Aorta (tissue), 5 donors: ENCODE measurements at places on chromosomes 4 and X.

GRCh38 chr4:26871611-26872010, 11.0 kb downstream of the STIM2 start:
- no peak for DNase-seq

DNA sequence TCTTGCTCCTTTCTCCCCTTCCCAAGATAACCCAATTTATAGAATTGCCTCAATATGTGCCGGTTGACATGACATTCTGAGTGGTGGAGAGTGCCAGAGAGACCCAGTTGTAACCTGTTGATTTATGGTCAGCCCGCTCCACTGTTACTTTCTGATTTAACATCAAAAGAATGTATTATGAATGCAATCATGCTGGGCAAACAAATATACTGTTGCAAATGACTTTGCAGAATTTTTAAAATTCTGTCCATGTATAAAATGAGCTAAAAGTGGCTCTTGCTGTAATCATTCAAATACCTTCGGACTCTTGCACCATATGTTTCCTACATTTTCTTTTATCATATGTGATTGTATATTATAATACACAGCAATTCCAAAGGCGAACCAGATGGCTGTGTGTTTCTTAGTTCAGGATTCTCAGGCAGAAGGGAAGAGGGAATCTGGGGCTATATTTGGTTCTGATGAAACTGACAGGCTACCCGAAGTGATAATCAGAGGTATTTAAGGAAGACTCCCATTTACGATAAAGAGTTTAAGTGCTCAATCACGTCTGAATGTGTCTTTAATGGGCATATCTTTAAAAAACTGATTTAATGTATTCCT, 131.7 kb downstream of the CLCN4 start:
- no peak for DNase-seq

GRCh38 chrX:16212024-16212423, 44.7 kb downstream of the MAGEB17 start:
- DNase-seq, result no peak

- DNase-seq, result no peak
Observed at GRCh38 chrX:500481-501010, 113.8 kb upstream of the PPP2R3B start.

DNA sequence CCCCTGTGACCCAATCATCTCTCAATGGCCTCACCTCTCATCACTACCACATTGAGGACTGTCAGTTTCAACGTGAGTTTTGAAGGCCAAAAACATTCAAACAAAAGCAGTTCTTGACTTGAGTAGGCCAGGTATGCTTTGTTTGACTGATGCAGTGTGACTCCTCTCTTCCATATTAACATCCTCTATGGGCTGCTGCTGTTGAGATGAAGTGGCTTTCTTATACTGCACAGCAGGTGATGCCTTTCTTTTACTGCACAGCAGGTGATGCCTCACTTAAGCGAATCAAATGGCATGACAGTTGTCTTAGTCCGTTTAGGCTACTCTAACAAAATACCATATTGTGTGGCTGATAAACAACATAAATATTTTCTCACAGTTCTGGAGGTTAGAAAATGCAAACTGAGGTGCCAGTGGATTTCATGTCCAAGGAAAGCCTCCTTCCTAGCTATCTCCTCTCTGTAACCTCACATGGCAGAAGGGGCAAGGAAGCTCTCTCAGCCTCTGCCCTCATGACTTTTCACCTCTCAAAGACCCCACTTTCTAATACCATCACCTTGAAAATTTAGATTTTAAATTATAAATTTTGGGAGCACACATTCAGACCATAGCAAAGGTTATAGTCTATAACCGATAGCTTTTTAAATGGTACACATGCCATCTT, 2267.9 kb upstream of the AGA start:
- DNase-seq, result no peak

DNA sequence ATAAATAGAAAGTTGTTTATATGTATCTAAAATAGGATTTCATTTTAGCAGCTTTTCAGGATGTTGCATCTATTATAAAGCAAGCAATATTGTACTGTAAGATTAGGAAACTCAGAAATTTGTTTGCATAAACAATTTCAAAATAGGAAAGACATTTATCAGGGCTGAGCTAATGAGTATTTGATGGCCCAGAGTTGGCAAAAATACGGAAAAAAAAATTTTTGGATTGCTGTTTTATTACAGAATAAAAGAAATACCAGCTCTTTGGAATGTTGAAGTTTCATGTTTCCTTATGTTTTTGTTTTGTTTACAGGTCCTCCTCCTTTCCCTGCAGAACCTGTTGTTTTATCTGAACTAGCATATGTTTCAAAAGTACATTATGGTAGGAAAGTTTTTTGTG, 14.5 kb downstream of the ADAD1 start:
- no peak for DNase-seq

DNA sequence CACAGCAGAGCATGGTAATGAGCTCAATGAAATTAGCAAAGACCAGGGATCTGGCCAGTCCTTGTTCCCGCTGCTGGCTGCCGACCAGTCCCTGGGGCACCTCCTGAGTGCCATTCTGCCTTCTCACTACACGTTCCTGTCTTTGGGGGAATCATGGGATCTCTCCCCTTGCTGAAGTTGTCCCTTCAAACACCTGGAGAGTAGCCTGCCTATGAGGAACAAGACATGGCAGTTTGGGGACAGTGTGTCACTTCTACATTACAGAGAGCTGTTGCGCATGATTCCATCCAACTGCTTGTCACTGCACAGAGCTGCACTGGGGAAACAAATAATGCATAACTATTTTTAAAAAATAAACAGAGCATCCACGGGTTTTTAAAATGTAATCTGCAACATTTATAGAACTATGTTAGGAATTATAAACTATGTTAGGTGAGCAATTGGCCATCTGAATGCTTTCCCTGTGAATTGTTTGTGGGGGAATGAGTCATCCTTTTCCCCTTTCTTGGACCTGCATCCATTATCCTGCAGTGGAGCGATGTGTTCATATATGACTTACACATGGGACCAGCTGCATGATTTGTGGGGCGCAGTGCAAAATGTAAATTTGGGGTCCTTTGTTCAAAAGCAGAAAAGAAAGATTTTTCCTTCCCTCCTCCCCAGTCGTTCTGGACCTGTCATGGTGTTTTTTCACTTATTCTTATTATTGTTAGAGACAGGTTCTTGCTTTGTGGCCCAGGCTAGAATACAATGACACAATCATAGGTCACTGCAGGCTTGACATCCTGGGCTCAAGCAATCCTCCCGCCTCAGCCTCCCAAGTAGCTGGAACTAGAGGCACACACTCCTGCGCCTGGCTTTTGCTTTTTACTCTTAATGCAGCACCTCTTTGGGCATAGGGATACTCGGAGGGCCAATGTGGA, 115.0 kb upstream of the TBL1X start:
- no peak for DNase-seq

DNA sequence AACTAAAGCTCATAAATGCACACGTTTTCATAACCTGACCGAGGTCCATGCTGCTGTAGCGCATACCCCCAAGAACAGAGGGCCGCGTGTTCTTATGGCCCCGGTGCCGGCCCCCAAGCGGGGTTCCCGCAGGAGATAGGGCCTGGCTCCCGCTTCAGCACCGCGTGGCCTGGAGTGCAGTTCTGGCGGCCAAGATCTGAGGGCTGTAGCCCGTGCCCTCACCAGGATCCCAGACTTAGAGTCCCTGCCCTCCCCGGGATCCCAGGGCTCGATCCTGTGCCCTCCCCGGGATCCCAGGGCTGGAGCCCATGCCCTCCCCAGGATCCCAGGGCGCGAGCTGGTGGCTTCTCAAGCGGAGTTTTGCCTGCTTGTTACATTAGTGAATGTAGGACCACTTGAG, 1.0 kb upstream of the GRPEL1 start:
- DNase-seq, result peak; percentile 43

DNA sequence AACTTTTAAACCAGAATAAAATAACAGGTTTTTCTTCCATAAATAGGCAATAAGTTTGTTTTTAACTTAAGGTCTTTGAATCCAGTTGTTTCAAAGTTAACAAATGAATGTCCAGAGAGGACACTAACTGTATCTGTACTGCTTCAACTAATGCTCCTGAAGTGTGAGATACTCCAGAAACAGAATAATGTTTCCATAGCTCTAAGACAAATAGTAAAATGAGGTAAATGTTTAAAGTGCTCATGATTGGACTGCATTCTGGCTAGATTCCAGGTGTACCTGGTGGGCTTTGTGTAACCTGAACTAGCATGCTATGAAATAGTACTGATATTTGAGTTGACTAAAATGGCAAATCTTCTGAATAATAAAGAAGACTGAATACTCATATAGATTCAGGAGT, 51.7 kb downstream of the METTL14 start:
- no peak for DNase-seq

DNA sequence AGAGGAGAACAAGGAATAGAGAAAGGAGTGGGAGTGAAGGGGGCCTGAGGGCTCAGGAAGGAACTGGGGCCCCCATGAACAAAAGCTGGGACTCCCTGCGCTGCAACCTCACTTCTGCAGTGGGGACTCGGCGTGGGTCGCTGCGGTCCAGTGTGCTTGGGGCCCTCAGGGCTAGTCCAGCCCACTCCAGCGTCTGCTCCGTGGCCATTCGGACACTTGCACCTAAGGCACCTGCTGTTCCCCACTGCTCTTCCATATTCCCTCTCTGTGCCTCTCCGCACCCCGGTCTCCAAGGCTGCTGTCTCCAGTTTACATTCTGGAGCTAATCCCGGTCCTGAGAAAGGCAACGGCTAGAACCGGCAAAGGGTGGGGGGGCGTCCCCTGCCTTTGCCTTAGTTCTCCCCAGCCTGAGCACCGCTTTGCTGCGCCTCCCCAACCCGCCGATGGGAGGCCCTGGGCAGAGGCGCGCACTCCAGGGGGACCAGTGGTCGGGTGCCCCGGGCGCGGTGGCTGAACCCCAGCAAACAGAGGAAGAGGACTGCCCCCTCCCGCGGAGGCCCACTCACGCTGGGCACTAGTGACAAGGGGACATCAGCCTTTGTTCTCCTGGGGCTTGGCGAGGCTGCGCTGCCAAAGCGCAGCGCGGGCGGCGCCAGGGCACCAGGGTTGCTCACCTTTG, 327.7 kb upstream of the F9 start:
- DNase-seq, result no peak

- peak; percentile 78 for DNase-seq
Observed at GRCh38 chrX:120308959-120309872, 2.0 kb downstream of the TMEM255A start.

DNA sequence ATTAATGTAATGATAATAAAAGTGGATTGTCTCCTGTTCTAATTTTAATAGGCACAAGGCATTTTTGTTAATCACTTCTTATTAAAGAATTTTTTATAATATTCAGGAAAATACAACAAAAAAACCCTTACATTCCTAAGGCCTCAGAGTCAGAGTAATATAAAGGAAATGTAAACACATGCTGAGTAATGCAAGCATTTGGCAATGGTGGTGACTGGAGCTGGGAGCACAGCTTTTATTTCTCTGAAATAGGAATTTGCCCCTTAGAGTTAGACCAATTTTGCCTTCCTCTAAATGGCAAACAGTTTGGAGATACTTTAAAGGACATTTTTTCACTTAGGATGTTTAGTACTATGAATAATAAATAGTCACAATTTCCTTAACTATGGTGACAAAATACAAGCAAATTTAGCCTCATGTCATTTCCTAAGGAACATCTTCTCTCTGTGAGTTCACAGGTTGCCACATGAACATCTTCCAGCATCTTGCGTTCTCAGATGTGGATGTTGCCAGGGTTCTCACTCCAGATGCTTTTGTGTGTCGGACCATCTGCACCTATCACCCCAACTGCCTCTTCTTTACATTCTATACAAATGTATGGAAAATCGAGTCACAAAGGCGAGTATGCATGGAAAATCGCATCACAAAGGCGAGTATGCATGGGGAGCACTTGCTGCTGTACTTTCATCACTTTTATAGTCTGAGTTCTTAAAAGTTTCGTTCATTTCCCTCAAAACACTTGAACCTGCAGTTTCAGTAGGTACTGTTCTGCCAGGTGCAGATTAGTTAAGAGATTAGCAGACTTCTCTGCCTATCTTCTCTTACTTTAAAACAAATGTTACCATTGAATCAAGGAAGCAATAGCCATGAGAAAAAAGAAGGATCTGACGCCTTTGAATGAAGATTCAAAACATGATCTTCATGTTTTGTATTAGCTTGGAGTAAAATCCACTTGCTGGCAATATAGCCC, 15.9 kb upstream of the F11 start:
- no peak for DNase-seq

- DNase-seq, result peak; percentile 75
Observed at GRCh38 chrX:149631234-149632165, at the start of gene TMEM185A. TMEM185A (minus strand) TSS chrX:149631792; CDS start chrX:149631580, 212 bp downstream.

DNA sequence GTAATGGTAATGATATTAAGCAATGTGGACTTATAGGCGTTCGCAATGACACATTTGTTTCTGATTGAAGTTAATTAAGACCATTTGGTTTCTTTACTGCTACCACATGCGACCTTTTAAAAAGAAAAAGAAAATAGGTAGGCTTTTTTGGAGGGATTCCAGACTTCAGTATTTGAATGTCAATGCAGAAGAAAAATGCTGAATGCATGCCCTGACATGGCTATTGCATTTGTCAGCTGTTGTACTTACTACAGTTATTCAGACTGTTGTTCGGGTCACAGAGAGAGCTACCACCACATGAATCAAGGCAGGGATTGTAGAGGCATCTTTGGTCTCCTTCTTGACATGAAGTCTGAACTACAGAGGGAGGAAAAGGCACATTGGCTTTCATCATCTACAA, 163.7 kb downstream of the CORIN start:
- DNase-seq, result no peak

DNA sequence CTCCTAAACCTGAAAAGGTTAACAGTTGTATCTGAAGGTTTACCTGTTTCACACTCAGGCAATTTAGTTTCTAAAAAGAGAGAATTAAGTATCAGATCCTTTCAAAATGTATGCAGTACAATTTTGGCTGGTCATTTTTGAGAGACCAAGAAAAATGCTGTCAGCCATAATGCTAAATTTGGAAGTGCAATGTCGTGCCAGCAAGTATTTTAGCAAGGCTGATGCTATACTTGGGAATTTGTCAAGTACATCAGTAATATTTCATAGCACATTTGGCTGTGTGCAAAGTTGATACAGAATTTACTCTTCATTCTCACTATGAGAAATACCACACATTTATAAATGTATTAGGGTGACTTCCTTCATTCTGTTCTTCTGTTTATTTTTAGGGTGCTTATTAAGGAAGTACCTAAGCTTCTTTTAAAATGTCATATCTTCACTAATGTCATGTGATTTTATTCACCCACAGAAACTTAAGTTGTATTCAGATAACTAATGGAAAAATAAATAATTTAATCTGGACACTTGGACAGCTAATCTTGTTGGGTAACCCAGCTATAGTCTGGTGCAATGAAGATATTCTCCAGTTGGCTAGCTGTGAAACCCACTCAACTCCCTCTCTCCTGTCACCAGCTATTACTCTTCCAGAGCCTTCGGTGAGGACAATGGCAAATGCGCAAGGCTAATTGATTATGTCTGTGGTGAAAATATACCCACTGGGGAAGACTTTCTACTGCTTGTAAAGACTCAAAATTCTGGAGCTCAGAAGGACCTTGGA, 84.2 kb upstream of the TLL1 start:
- DNase-seq, result no peak

DNA sequence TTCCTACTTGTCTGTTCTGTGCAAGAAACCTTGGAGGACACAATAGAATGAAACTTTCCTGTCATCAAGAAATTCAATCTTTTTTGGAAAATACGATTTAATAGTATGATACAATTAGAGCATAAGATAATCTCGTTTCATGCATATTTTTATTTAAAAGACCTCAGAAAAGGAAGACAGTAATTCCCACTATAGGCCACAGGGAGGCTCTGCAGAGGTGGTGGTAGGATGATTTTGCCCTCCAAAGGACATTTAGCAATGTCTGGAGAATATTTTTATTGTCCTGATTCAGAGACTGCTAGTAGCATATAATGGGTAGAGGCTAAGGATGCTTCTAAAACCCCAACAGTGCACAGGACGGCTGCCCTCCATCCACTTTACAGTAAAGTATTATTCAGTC, 68.7 kb downstream of the PAK3 start:
- no peak for DNase-seq

GRCh38 chr4:182923366-182923765, 6.2 kb upstream of the DCTD start:
- DNase-seq, result no peak
